Fibroblast of upper back skin (primary cell): ENCODE measurements at places on chromosomes 4 and X.

DNA sequence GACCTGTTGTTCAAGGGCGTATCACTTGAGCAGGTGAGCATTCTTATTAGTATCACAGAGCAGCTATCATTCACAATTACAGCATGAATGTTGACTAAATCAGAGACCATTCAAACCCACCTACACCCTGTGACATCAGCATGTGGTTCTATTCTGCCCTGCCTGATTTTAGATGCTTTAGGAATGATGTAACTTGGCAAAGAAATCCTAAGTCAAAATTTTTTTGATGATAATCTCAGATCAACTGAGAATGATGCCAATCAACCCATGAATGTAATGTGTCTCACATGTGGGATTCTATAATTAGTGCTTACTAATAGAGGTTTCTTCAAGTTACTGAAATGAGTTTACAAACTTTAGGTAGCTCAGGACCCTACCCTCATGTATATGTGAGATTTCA lies 13.4 kb upstream of the CHIC2 start:
- DNase-seq, result peak; percentile 52

- peak; percentile 42 for DNase-seq
Observed at GRCh38 chr4:61520166-61520565, 320.0 kb downstream of the ADGRL3 start.

DNA sequence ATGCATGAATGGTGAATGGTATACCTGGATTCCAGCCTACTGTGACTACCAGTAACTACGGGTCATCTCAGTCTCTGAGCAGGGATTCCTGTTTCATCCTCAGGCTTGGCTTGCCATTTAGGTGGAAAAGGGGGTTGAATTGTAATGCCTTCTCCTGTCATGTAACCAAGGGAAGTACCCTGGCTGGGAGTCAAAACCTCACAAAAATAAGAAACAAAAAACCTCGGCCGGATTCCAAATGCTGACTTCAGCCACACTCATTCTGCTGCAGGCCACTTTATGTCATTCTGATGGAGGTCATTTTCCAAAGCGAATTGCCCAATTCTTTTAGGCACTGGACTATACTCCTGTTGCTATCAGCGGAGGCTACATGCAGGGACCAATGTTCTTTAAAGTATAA lies 324.7 kb downstream of the LDB2 start:
- DNase-seq, result peak; percentile 66

GRCh38 chr4:123939621-123940020 lies 543.0 kb downstream of the SPRY1 start:
- DNase-seq, result peak; percentile 89

DNA sequence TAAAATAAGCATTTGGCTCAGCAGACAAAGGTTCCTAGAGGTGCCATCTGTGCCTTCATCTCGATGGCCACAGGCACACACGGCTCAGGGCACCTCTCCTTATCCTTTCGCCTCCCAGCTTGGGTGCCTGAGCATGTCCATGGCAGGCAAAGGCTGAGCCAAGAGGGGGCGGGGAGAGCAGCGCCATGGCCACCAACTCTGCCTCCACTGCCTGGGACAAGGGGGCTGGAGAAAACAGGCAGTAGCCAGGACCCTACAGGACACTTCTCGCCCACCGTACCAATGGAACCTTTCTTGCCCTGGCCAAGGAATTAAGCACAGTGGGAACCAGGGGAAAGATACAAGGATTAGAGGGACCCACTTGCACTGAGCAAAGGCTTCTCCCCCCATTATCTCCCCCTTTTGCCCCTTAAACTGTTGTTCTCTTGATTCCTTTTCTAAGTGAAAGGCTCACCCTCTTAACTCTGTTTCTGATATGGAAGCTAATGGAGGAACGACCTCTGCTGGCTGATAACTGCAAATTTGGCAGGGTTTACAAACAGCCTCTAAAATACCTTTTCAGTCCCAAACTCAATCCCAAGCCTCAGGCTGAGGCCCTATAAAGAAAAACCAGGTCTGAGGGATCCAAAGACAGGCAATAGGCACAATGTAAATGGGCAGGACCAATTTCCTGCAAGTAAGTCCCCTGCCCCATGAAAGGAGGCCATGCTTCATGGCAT lies 335.2 kb downstream of the ADAM29 start:
- DNase-seq, result no peak

- DNase-seq, result no peak
Observed at GRCh38 chr4:173411106-173411693, 12.3 kb upstream of the SCRG1 start.

DNA sequence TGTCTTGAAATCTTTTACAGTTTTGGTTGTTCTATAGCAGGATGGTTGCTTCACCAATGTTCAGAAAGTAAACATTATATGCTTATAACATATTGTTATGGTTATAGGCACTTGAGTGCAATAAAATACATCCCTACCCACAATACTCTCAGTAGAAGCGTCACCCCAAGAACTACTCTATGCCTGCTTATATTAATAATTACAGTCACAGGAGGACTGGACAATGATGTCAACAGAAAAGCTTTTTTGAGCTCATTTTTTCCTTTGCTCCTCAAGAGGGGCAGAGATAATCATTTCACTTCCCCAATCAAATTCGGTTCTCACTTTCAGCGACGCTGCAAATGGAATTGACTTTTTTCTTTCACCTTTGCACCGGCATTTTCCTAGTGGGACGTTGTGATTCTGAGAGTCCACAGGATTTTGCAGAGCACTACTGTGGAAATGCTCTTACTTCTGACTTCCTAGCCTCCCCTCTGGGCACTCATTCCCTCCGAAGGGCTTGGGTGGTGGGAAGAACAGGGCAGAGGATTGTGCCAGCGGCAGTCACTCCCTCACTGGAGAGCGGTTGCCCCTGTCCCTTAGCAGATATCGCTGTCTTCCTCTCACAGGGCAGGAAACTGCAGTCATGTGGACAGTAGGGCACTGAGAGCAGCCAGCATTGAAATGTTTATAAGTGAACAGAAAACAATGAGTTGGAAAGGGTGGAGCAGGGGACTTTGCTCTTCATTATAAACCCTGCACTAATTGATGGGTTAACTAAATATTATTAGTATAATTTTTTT lies 24.9 kb upstream of the SGMS2 start:
- no peak for DNase-seq

DNA sequence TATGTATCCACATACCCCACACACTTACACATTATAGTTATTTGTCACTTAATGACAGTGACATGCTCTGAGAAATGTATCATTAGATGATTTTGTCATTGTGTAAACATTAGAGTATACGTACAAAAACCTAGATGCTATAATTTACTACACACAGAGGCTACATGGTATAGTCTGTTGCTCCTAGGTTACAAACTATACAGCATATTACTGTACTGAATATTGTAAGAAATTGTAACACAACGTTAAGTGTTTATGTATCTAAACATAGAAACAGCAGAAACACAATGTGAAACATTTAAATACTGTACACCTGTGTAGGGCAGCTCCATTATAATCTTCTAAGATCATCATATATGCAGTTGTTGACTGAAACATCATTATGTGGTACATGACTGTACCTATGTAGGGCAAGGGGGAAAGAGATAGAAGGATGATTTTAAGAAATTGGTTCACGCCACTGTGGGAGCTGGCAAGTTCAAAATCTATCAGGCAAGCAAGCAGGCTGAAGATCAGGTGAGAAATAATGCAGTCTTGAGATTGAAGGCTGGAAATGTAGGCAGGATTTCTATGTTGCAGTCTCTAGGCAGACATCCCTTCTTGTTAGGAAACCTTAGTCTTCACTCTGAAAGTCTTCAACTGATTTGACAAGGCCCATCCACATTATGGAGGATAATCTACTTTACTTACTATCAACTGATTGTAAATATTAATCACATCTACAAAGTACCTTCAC lies 78.0 kb upstream of the CPEB2 start:
- DNase-seq, result no peak

- DNase-seq, result no peak
Observed at GRCh38 chr4:37365888-37366287, 121.3 kb downstream of the NWD2 start.

DNA sequence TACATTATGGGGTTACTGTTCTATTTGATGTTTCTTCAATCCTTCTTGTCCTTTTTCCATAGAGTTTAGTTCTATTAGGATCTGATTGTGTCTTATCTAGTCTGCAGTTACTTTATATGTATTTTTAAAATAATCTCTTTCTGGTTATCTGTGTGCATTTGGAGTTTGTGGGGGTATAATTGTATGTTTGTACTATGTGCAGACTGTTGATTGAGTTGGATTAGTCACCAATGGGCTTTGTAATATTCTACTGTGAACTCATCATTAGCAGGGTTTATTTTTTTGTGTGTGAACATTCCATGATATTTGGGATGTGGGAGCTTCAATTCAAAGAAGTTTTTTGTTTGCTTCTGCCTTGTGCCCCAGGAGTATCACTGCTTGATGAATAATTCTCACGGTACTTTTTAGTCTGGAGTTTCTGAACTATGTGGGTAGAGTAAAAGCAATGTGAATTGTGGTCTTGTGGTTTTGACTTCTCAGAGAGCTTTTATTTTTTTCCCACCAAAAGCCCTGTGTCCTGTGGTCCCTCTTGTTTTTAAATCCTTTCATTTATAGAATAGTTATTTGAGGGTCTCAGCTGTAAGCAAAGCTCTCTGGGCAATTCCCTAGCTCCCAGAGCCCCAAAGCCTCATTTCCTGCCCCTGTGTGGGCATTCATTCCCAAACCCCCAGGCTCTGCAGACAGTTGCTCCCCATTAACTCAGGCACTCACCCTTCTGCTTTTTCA lies 127.8 kb downstream of the PHKA2 start:
- DNase-seq, result peak; percentile 62

- no peak for DNase-seq
Observed at GRCh38 chrX:123322536-123322935, 138.5 kb downstream of the GRIA3 start.

DNA sequence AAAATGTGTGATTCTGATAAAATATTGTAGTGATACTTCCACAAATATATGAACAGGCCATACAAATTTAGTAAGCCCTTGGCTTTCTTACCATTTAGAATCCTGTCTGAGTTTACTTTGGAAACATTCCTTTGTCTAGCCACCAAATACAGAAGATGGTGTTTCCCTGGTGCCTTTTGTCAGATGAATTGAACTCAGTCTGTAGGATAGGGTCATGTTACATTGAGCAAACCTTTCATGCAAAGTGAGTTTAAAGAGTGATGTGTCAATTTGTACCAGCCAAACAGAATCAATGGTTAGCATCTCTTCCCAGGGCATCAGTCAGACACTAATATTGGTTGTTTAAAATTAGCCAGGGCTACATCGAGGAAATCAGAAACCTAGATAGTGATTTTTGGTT lies 1443.4 kb downstream of the ARAP2 start:
- no peak for DNase-seq

DNA sequence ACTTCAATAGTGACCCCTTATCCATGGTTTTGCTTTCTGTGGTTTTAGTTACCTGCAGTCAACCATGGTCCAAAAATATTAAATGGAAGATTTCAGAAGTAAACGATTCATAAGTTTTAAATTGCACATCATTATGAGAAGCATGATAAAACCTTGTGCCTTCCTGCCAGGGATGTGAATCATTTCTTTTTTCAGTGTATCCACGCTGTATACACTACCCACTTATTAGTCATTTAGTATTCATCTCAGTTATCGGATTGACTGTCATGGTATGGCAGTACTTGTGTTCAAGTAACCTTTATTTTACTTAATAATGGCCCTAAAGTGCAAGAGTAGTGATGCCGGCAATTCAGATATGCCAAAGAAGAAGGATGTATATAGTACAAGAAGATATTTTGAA lies 37.7 kb upstream of the TASL start:
- DNase-seq, result peak; percentile 27

DNA sequence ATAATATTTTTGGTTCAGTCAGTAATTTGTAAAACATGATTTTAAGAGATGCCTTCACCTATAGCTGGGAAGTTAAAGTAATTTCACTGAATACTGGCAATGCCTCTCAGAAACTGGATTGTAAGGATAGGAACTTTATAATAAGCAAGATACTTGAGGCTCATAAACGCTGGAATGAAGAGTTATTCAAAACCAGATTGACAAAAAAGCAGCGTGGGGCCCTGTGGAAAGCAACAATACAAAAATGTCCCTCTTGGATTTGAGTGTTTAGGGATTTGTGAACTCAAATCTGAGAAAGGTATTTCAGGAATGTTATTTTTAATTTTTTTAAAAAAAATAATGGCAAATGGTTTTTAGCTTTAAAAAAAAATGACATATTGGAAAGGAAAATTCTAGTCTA lies 94.6 kb downstream of the ANK2 start:
- no peak for DNase-seq

DNA sequence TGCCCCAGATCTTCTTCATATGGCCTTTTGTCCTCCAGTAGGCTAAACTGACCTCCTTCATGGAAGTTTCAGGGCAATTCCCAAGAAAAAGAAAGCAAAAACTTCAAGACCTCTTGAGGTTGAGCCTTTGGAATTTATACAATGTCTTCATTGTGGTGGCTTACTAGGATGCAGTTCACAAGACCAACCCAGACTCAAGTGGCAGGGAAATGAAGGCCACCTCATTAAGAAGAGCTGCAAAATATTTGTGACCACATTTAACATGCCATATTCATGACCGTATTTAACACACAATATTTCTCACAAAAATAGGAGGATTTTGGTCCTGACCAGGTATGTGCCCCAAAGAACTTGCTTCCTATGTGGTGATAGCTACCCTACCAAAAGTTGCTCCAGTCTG lies 605.5 kb upstream of the PITX2 start:
- DNase-seq, result peak; percentile 33

DNA sequence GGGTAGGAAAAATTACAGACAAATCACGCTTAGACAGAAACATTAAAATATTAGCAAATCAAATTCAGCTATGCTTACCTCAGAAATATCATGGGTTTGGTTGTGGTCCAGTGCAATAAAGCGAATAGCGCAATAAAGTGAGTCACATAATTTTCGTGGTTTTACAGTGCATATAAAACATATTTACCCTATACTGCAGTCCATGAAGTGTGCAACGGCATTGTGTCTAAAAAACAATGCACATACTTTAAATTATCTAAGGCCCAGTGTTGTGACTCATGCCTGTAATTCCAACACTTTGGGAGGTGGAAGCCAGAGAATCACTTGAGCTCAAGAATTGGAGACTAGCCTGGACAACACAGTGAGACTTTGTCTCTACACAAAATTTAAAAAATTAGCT lies 195.7 kb upstream of the IL1RAPL1 start:
- DNase-seq, result peak; percentile 0

DNA sequence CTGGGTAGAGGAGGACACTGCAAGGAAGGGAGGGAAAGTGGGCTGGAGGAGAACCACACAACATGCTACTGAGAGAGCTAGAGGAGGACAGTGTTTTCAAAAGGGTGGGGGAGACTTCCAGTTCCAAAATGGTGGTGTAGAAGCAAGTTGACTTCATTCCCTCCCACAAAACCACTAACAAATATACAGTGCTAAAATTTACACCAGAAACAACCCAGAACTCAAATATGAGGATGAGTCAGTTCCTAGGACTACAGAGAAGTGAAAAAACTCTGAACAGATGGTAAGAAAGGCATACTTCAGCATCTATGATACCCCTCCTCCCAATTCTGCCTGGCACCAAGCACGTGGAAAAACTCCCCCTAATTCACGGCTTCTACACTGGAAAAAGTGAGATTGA lies 9.8 kb downstream of the AADAT start:
- DNase-seq, result peak; percentile 32

- no peak for DNase-seq
Observed at GRCh38 chr4:34950926-34951325, 1293.4 kb downstream of the ARAP2 start.

GRCh38 chr4:6676722-6677558 lies 16.7 kb upstream of the S100P start:
- DNase-seq, result no peak

GRCh38 chrX:136141569-136141968 lies 5.8 kb upstream of the FHL1 start:
- DNase-seq, result no peak
